Panc1 (cell line): ENCODE measurements at places on chromosomes 3 and 15.
A peak's percentile ranks its signal among the peaks of the same experiment; 100 is the strongest.

- DNase-seq = no peak
Observed at GRCh38 chr3:116164039-116164438, 281.2 kb downstream of the LSAMP start.

DNA sequence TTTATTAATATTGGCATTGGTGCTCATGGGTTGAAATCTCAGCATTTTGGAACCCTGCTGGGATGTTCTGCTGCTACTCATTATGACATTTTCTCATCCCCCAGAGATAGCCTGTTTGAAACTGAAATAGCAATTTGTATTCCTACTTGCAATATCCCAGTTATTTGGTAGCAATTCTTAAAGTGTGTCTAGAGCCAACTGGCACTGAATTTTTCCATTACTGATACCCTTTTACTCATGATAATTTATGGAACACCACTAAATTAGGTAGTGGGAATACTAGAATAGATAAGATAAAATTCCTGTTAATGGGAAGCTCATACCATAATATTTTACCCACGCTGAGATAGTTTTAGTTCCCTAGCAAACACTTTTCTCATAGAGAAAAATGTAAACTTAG is 309.3 kb downstream of the SV2B start:
- DNase-seq = no peak

DNA sequence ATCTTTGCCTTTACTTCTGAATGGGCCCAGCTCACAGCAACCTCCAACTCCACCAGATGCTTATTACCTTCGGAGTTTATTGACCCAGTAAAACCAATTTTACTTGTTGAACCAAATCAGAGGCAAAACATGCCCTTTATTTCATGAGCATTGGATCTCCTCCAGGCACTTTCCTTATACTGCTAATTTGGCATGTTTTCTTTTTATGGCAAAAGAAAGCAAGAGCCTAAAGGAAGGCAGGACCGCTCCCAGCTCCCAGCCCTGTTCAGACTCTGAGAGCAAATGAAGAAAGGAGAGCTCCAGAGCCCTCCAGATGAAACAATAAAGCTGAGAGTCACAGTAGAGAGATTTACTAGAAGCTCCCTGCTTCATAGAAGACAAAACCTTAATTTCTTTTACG is 81.5 kb upstream of the NR2E3 start:
- no peak for DNase-seq

DNA sequence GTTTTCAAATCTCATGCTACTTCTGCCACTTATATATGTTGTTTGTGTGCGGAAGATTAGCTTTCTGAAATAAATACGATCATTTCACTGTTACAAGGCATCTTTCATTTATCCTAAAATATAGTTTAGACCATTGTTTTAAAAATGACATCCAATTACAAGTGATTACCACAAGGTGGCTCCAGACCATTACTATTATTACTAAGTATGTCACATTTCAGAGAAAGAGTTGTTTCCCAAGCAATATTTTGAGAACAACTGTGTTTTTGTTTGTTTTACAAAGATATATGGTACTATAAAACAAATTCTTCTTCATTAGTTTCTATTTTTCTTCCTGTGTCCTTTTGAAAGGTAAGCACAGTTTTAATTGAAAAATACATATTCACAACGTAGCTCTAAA is 136.0 kb upstream of the RAP2B start:
- DNase-seq = no peak

DNA sequence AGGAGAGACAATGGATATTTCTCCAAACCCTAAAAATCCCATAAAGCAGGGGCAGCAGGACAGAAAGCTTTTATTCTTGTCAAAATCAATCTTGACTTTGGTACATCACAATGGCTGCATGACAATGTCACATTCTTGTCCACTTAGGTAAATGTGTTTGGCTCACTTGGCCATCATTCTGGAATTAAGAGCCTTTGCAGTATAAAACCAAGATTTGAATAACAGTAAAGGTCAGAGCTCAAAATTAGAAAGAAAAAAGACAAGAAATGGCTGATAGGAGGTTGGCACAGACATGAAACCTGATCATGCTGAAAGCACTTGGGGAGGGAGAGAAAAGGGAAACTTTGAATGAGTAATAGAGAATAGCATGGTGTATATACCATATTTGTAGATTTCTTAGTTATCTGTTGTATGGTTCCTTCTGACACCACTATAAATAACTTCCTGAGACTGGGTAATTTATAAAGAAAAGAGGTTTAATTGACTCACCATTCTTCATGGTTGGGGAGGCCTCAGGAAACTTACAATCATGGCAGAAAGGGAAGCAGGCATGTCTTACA is 158.5 kb upstream of the SGO1 start:
- DNase-seq = no peak

- DNase-seq = peak; percentile 4
Observed at GRCh38 chr3:107271787-107272387, 105.4 kb upstream of the CCDC54 start.

GRCh38 chr3:12288182-12289129 is at the start of gene PPARG:
Gene PPARG, plus strand, starts transcription at chr3:12289070. Its CDS starts 90,642 bp downstream, at chr3:12379712.
- no peak for DNase-seq

DNA sequence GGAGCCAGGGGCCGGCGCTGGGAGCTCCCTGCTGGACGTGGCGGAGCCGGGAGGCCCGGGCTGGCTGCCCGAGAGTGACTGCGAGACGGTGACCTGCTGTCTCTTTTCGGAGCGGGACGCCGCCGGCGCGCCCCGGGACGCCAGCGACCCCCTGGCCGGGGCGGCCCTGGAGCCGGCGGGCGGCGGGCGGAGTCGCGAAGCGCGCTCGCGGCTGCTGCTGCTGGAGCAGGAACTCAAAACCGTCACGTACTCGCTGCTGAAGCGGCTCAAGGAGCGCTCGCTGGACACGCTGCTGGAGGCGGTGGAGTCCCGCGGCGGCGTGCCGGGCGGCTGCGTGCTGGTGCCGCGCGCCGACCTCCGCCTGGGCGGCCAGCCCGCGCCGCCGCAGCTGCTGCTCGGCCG is 1.5 kb downstream of the SMAD6 start:
- no peak for DNase-seq

- no peak for DNase-seq
Observed at GRCh38 chr3:178950676-178951075, 120.9 kb downstream of the ZMAT3 start.

DNA sequence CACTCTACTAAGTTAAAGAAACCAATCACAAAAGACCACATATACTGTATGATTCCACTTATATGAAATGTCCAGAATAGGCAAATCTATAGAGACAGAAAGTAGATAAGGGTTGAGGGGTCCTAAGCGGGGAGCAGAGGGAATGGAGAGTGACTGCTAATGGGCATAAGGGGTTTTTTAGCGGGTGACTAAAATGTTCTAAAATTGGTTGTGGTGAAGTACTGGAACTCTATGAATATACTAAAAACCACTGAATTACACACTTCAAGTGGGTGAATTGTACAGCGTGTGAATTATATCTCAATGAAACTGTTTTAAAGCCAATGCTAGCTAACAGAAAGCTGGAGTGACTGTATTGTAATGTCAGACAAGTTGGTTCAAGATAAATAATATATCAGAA is 33.3 kb downstream of the KPNA1 start:
- no peak for DNase-seq

DNA sequence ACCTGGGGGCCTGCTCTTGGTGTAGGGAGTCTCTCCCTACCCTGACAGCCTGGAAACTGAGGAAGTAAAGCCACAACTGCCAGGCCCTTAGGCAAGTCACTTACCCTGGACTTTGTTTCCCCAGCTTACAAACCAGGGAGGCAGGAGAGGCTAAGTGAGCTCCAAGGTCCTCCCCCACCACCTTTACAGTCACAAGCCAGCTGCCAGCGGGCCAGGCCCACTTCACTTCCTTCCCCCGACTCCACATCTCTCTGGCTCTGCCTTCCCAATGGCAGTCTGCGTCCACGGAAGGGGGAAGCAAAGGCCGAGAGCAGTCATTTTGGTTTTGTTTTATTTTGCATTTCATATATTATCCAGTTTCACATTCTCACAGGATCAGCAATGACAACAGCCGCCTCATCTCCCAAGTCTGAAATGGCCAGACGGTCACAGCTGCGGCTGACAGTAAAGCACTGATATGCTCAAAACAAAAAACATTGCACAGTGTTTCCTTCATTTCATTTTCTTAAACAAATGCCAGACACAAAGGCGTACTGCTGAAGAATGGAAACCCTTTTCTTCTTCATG is 35.7 kb downstream of the RBPMS2 start:
- DNase-seq = no peak

DNA sequence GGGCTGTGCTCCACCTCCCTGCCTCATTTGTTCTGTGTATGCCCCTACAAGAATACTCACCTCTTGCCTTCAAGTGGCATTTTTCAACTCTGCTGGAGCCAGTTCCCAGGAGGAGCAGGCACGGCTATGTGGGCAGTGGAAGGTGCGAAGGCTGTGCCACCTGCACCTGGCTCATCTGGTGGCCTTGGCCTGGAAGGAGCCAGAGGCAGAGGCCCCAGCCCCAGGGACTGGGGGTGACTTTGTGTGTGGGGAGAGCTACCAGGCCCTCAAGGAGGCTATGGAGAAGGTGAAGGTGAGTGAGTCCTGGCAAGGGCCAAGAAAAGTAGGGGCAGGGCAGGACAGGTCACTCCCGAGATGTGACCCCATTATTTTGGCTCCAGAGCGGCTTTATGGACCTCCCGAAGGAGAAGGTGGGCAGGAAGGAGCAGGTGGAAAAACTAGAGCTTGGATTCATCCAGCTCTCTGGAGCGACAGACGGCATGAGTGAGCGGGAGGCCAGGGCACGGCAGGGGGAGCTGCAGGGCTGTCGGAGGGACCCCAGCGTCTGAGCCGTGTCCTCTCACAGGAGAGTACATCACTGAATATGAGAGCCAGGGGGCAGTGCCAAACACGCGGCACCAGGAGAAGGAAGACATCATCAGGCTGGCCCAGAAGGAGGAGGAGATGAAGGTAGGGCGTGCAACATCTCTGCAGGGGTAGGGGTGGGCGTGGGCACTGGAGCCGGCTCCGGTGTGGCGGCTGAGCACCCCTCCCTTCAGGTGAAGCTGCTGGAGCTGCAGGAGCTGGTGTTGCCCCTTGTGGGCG is 57.3 kb upstream of the UBE2Q2 start:
- no peak for DNase-seq

DNA sequence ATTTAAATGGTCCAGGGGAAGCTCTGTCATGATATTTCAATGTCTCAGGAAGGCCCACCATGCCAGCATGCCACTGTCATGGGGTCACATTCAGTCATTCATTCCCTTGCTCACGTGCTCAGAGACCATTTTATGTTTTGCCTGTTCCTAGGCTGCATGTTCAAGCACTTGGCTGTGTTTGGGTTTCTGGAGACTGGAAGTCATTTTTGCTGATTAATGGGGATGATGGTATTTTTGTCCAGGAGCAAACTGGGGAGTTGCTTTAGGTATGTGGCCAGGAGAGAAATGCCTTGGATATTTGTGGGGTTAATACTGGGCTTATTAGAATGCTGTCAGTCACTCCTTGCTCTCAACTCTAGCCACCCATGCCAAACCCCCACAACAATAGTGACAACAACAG is 303.5 kb downstream of the PTPRG start:
- DNase-seq = no peak

GRCh38 chr3:124201786-124202185 is 209.9 kb upstream of the ROPN1 start:
- DNase-seq = no peak

DNA sequence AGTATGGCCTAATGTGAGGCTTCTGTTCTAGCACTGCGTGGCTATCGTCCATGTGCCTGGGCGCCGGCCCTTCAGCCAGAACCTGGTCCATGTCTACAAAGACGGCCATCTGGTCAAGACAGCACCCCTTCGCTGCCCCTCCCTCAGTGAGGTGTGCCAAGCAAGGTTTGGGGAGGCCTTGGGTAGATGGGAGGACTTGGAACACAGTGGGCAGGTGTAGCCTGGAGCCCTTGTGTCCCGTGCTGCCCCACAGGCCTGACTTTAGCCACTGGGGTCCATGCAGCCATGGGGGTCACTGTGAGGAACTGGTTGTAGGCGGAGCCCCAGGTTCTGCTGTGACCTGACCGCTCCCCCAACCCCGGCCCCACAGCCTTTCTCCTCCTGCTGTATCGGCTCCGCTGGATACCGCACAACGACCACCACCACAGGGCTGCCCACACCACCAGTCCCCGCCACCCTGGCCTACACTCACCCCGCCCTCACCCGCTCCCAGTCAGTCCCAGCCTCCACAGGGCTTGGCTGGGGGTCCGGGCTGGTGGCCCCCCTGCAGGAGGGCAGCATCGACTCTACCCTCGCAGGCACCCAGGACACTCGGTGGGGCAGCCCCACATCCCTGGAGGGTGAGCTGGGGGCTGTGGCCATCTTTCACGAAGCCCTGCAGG is 16.6 kb downstream of the NBEAL2 start:
- DNase-seq = no peak

GRCh38 chr3:17741621-17742101 is 770 bp downstream of the TBC1D5 start:
- no peak for DNase-seq

DNA sequence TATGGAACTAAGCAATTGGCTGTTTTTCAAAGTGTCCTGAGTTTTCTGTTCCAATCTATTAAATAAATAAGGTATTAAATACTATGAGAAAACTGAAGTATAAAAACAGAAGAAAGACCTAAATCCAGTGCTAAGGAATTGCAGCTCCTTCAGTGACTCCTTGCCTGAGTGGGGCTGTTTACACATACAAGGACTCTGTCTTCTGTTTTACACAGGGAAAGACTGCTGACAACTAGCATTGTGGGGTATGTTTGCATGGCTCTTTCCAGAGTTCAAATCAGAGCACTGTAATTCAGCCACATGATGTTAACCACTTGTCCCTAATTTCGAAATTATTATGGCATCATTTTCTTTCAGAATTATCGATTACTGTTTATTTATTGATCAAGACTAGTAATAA is 31.3 kb upstream of the MEIS2 start:
- DNase-seq = no peak

DNA sequence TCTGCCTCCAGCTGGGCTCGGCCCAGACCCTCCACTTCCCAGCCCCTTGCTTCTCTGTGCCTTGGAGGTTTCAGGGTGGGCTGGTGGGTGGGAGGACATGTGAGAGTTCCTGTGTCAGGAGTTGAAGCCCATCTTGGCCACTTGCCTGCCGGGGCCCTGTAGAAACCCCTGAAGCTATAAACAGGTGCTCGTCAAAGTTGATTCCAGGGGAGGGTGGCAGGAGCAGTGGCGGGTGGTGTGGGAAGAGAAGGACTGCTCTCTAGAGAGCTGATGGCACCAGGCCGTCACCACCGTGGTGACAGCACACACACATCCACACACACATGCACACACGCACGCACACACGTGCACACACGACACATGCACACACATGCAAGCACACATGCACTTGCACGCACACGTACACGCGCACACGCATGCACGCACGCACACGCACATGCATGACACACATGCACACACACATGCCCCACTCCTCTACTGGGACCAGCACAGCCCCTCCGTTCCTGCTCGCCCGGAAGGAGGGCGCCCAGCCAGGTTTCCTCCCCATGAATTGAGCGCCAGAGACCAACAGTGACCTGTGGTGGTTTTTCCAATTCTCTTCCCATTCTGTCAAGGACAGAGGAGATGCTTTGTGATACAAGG is 56.3 kb upstream of the CGNL1 start:
- no peak for DNase-seq
